NCI-H345 (cell line): ENCODE measurements at places on chromosomes 3 and 15.

GRCh38 chr3:6516143-6516542, 344.8 kb upstream of the GRM7 start:
- no peak for DNase-seq

GRCh38 chr15:94070356-94071295, 160.7 kb upstream of the MCTP2 start:
- peak; percentile 58 for DNase-seq

DNA sequence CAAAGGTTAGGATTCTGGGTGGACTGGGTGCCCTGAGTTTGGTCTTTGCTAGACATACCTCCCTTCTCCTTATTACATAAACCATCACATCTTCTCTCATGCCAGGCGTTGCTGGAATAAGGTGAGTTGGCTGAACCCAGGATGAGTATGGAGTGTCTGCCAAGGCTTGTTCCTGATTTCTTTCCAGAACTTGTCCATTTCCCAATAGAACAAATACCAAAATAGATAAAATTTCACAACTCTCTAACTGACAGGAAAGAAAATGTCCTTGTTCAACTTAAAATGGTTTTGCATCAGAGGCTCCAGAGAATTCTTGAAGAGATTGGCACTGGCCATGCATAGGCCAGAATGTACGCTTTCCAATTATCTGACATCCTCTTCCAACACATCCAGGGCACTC, 291.9 kb downstream of the IGSF11 start:
- no peak for DNase-seq

- no peak for DNase-seq
Observed at GRCh38 chr15:85748729-85749128, 46.0 kb downstream of the KLHL25 start.

DNA sequence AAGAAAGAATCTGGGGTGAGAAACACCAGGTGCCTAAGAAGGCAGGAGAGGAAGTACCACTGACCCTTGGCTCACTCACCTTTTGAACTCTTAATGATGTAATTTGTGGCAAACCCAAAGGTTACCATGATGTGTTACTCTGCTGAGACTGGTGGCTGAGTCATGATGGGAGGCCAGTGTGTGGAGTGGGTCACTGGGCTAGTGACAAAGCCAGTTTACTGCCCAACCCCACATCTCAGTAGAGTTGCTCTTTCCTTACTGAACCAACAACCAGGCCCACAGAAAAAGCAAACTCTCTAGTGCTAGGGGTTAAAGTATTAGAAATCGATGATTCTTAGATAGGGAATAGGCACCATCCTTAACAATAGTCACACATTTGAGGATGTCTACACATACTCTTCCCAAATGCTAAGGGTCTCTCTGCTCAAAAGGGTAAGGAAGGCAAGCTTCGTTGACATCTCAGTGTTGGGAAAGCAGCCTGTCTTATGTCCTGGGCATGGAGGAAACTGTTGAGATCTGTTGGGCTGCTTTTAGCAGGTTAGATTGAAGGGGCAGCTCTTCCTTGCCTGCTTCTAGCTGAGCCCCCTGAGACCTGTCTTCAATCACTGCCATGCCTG, 3.1 kb downstream of the RBP2 start:
- DNase-seq = no peak

DNA sequence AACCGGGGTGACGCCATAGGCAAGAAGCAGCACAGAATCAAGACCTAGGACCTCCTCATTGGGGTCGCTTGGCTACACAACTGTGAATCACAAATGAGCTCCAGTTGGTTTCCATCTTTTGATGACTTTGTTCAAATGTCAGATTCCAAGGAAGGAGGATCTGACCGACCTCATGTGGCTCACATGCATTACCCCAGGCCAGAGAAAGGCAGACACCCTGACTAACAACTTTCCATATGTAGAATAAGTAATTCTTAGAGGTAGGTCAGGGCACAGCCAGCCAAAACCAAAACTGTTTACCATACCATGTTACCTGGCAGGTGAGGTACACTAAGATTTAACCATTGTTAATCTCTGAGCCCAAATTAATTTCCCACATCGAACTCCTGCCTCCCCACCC, 96.5 kb downstream of the CCNL1 start:
- DNase-seq = no peak

- DNase-seq = peak; percentile 29
Observed at GRCh38 chr3:57100046-57100695, 39.7 kb downstream of the SPATA12 start.

GRCh38 chr3:100090669-100091005, 23.7 kb downstream of the FILIP1L start:
- no peak for DNase-seq

GRCh38 chr3:72270072-72270681, 485.2 kb upstream of the PROK2 start:
- no peak for DNase-seq

DNA sequence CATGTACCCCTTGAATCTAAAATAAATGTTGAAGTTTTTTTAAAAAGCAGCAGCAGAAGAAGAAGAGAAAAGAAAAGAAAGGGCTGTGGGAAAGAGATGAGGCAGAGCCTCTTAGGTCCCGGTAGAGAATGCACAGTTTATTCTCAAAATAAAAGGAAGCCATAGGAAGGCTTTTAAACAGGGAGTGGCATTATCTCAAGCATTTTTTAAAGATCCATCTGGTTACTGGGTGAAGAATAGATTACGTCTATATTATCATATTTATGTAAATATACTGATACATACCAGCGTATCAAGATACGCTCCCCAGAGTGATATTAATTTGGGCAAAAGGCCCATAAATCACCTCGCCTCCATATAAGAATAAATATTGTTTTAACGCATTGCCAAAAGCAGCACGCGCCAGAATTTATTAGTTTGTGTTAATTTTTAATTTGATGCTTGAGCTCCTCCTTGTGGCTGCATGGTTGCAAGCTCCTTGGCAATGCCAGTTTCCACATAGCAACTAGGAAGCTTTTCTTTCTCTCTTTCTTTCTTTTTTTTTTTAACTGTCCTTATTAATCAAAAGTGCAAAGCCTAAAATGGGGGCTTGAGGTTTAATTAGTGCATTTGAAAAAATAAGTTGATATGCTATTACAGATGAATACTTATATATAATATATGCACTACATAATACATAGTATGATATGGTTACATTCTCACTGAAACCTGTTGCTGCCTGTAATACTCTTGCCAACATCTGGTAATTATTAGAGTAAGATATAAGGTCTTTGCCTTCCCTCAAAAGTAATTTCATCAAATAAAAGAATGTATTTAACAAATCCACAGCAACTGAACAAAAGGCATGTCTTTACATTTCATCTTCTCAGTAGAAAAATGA, 242.8 kb upstream of the UBE2E2 start:
- peak; percentile 30 for DNase-seq

- no peak for DNase-seq
Observed at GRCh38 chr3:145767909-145768308, 393.1 kb downstream of the PLOD2 start.

DNA sequence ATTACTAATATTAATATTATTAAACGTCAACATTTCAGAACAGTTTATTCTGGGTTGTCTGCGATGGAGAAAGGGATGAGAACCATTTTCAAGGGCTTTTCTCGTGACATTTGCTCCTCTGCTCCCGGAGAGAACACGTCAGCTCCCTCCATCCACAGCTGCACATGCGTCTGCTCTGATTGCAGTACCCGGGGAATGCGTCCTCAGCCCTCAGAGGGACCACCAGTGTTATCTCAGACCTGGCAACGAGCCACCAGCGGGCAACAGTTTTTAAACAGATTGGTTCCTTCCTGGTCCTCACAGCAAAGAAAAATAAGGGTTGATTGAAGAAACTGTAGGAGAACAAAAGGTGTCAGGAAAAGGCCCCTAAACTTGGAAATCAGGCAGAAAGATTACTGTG, 202.2 kb upstream of the ADAMTS9 start:
- DNase-seq = no peak
